ENCODE measurements at places on chromosomes 5 and 9.

GRCh38 chr5:163916861-163917260 is 411.4 kb downstream of the MAT2B start:
- DNase-seq: no peak

DNA sequence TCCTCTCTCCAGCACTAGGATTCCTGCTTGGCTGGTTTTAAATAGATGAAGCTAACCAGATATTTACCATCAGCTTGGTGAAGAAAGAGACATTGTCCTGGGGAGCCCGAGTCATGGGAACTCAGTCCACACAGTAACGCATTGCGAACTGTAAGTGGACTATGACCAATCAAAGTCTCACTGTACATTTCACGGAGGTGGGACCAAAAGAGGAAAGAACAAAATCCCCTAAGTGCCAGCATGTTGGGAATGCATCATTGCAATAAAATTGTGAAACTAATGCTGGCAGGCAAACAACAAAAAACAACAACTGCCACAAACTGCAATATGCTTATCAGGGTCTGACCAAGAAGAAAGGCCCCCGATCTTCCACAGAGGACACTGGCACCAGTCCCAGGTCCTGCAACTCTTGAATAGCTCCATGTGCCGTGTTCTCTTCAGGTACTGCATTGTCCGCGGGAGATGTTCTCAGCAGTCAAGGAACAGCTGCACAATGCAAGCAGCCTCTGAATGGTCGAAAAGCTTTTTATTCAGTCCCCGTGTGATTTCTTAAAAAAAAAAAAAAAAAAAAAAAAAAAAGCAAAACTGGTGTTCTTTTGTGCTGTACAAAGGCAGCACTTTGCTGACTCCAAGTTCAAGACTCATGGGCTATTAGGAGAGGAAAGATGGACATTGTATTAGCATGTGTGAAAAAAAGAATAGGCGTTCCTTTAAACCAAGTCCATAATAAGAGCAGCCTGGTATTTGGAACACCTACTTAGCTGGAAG is 38.1 kb downstream of the SEMA6A start:
- no peak for DNase-seq

DNA sequence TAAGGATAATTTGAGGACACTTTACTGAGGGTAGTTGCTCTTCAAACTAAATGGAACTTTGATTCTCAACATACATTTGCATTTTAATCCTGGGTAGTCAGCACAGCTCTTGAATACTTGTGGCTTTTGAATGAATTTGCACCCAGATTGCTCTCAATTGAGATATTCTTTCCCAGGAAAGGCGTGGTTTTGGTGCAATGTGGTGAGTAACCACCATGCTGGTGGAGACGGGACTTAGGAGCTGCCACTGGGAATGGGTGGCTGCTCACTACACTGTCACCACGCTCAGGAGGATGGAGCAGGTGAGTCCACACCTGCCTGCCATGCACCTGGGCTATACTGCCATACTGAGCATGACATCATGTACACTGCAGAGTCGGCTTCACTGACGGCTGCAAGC is 99.2 kb downstream of the IRX1 start:
- no peak for DNase-seq

DNA sequence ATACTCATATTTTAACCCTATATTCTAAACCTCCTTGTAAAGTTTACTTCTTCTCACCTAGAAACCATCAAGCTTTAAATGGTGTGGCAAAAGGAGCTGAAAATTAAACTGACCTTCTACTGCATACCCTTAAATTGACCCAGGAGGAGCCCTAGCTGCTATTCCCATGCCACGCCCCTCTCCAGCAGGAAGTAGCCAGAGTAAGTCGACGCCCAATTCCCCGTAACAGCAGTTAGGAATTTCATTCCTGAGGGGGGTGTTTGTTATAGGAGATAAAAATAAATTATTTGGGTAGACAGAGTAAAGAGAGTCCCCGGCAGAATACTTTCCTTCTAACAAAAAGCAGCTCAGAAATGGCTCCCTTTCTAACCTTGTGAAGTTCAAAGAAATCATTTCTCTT is 111.8 kb upstream of the FAM174A start:
- no peak for DNase-seq

DNA sequence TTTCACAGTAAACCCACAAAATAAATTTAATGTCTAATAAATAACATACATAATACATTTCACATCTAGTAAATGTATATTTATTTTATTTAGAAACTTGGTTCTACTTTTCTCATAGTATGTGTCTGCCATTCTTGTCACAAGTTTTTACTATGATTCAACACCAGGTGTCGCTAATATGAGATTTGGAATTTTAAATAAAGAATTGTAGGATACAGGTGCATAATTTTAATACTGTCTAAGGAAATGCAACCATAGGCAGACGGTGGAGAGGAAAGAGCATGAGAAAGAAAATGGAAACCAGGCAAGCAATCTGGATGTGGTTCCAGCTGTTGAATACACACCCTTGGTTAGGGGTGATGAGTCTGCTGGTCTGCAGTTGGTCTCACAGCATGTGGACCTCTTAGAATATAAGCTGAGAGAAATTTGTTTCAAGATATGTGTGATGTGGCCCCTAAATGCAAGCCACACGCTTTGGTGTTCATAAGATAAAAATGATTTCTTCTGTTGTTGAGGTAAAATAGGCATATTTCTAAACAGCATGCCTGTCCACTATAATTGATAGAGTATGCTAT is 114.7 kb upstream of the TXNDC8 start:
- no peak for DNase-seq

DNA sequence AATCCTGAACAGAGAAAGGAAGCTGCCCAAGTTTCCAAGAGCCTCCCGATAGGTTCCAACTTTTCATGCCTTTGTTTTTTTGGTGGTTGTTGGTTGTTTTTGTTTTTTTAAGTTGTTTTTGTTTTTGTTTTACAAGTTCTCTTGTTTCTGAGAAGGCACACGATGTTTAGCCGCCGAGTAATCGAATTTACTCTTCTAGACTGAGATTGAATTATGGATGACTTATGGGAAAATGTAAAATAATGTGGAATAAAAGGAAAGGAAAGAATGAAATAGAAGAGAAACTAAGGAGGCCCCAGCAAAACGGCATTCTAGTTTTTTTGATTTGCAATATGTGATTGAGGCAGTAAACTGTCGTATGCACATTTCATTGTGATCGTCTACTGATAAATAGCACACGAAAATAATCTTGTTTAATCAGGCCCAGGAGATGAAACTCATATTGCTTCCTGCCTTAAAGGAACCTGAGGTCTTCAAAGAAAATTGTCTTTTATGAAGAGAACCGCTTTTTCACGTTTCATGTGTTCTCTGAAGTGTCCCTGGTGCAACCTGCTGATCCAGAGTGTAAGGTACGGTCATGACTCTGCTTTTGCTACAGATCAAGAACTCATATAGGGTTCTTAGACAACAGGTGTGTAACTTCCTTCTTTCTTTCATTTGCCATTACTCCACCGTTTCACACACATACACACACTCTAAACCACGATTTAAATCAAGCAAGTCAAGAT is 1.3 kb upstream of the GNAQ start:
- DNase-seq: no peak

GRCh38 chr5:32711681-32712480 is 760 bp downstream of the NPR3 start:
- DNase-seq: no peak

GRCh38 chr5:126531543-126532120 is 63.4 kb downstream of the ALDH7A1 start:
- no peak for DNase-seq

DNA sequence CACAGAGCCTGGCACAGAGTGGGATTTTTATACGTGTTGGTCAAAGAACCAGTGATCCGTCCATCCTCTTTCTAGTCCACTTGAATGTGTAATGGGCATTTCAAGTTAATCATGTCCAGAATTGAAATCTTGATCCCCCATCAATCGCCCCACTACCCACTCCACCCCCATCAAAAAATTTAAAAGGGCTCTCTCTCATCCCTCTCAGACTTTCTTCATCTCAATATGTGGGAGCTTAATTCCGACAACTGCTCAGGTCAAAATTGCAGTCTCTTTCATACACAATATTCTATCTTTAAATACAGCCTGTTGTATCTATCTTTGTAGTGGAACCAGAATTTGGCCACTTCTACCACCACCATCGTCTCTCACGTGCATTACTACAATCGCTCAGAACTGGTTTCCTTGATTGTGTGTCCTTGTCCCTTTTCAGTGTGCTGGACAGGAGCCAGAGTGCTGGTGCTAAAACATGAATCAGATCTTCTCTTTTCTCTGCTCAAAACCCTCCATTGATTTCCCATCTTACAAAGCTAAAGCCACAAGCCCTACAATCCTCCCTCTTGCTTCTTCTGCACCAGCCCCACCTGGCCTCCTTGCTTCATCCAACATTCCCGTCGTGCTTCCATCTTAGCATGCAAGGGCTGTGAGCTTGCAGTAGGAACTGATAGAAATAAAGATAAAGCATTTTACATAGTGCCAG is 786 bp upstream of the KIF3A start:
- no peak for DNase-seq

GRCh38 chr5:87361031-87361445 is 51.7 kb downstream of the CCNH start:
- DNase-seq: no peak

- peak; percentile 77 for DNase-seq
Observed at GRCh38 chr5:132495667-132496190, 5.2 kb upstream of the IRF1 start.

- DNase-seq: no peak
Observed at GRCh38 chr9:99058964-99059921, 45.7 kb upstream of the TGFBR1 start.

DNA sequence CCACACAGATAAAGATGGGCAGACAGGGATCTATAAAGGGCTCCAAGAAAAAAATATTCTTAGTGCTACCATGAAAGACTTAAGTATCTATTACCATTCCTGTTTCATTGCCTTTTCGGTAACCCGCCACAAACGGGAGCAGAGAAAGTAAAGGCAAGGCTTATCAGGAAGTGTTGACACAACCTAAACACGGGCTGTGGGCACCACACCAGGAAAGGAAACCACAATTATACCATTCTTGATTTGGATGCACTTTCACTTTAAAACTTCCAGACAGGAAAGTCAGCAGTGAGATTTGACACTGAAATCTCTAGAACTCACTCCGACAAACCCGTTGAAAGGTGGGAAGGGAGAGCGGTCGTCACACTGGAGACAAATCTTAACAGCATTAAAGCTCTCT is 6.5 kb downstream of the TLE1 start:
- no peak for DNase-seq

GRCh38 chr5:132013711-132014110 is 2.3 kb upstream of the ACSL6 start:
- no peak for DNase-seq

DNA sequence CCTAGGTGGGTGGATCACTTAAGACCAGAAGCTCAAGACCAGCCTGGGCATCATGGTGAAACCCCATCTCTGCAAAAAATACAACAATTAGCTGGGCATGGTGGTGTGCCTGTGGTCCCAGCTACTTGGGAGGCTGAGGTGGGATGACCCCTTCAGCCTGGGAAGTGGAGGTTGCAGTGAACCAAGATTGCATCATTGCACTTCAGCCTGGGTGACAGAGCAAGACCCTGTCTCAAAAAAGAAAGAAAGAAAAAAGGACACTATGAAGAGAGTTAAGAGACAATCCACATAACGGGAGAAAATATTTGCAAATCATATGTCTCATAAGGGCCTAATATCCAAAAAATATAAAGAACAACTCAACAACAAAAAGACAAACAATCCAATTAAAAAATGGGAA is 57.9 kb downstream of the NDST1 start:
- no peak for DNase-seq

GRCh38 chr5:62938927-62939326 is 360.3 kb downstream of the LRRC70 start:
- DNase-seq: no peak

- no peak for DNase-seq
Observed at GRCh38 chr9:36903541-36904435, 130.3 kb downstream of the PAX5 start.

DNA sequence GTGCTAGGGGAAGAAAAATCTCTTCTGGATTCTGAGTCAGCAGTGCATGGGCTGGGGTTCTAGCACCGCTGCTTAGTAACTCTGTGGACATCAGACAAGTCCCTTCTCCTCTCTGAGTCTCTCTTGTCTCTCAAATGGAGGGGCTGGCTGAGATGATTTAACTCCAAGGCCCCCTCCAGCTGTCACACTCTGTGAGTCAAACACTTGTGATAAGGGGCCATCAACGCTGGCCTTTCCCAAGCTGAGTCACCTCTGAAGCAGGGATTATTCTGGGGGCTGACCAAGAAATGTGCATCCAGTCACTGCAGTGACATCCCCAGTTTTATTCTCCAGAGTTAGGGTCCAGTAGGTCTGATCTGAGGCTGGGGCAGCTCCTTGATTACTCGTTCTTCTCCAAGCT is 110.4 kb upstream of the ZNF462 start:
- DNase-seq: no peak

DNA sequence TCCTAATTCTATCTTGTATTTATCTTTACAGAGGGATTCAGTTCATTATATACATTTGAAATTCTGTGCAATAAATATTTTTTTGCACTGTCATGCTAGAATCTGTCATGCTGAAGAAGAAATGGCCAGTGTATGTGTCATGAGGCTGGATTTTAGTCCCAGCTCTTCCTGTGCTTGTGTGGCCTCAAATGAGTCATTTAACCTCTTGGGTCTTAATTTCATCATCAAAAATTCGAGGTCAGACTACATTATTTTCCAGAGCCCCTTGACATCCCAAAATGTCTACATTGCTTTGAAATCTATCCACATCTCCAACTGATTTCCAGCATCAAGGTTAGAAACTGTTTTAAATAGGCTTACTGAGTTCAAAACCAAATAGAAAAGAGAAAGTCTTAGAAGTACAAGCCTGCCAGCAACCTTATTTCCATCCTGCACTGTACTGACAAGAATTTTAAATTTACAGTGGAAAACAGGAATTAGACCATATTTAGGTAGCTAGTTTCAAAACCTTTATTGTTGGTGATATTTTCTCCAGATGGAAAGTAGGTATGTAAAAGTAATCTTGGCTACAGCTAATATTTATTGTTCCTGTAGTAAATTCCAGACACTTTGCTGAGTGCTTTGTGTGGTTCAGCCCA is 96.7 kb upstream of the MAMDC2 start:
- no peak for DNase-seq

- no peak for DNase-seq
Observed at GRCh38 chr5:44991693-44992092, 182.9 kb downstream of the MRPS30 start.

GRCh38 chr9:14314929-14315874 is 1.3 kb upstream of the NFIB start:
- DNase-seq: no peak

DNA sequence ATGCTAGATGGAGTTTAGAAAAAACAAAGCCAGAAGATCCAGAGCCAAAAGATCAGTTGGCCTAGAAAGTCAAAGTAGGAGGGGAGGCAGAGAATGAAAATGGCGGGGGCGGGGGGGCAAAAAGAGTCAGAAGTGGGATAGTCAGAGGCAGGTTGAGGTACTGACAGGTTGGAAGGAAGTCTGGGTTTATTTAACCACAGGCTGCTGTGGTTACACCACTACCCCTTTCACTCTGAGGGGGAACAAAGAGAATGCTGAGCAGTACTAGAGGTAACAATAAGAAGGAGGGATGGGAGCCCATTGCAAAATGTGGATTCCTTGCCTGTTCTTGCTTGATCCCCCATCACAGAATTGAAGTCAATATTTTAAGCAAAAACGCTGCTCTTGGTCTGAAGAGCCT is 111.8 kb downstream of the CAVIN4 start:
- DNase-seq: no peak

- no peak for DNase-seq
Observed at GRCh38 chr5:73692166-73692640, 66.2 kb downstream of the ARHGEF28 start.
